ENCODE measurements at places on chromosomes 2 and 18.

- no peak for DNase-seq
These were observed 48.8 kb upstream of the TMEFF2 start for GRCh38 chr2:192243488-192243887.

DNA sequence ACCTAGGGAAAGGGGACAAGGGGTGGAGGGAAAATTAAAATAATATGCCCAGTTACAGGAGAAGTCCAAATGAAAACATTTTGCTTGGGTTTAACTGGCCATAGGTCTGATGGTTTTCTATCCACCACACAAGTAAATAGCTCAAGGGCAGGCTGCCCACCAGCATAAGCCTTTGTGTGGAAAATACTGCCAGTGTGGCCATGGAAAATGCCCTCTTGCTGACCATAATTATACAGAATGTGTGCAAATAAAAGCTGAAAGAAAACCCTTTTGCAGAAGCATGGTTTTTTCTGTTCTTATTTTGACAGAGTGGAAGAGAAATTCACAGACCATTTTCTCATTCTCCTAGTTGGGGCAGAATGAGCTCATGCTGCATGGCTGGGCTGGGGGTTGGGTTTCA is 111.3 kb upstream of the SIX2 start:
- no peak for DNase-seq

- DNase-seq: no peak
These were observed 431 bp upstream of the CNRIP1 start for GRCh38 chr2:68320118-68320641.

DNA sequence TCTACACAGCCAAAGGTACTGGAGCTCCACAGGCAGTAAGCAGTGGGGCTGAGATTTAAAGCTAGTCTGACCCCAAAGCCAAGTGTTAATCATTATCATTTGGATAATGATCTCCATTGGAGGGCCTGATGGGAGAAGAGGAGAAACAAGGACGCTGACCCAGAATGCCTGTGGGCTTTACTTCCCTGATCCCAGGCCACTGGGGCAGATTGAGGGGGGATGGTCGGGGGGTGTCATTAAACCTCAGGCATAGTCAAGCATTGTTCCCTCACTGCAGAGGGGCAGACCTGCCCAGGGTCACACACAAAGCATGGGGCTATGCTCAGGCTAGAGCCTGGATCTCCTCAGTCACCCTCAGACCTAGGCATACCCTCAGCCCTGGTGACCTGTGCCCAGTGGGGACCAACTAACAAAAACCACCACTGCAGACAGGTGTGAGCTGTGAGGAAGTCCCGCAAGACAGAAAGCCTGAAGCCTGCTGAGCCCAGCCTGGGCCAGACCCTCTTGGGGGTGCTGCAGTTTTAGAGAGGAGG is 53.4 kb downstream of the SDC1 start:
- no peak for DNase-seq

DNA sequence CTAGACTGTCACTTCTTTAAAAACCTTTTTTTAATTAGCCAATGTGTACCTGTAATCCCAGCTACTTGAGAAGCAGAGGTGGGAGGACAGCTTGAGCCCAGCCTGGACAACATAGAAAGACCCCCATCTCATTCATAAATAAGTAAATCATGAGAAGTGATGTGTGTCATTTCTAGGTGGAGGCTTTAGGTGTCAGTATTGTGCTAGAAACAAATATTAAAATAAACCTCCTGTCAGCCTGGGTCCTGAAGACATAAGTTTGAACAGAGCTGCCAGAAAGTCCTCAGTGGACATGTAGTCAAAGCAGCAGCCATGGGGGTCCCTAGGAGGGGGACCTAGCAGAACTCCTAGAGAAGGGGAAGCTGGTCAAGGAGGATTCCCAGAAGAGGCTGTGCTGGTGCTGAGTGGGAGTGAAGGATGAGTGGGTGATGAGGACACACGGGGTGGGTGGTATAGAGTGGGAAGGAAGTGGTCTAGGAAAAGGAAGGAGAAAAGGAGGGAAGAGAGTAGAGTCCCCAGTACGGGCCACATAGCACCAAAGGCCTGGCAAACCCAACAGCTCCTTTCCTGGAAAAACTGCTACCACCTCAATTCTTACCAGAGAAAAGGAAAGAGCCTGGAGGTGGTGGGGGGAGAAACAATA is 316.6 kb upstream of the NCKAP5 start:
- no peak for DNase-seq

- DNase-seq: no peak
These were observed 81.6 kb upstream of the CTDP1 start for GRCh38 chr18:79597831-79598632.

DNA sequence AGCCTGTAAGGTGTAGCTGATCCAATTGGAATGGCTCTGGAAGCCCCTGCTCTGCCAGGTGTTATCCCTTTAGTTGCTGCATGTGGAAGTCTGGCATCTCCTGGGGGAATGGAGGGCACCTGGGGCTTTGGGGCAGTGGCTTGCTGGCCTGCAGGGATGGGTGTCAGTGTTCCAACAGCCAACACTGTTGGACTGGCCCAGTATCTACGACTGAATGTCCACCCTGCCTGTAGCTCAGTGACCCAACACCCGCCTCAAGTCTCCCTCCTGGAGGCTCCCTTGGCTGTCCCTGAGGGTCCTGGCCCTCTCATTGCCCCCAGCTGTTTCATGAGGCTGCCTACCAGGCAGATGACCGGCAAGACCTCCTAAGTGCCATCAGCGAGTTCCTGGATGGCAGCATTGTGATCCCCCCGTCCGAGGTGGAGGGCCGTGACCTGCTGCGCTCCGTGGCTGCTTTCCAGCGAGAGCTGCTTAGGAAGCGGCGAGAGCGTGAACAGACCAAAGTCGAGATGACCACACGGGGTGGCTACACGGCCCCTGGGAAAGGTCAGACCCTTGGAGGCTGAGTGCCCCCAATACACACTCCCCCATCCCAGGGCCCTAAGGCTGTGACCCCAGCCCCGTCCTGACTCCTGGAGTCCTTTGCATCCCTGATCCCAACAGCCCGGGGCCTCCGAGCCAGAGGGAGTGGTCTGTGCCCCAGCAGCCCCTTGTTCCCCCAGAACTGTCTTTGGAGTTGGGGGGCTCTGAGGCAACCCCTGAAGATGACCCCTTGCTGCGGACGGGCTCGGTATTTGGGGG is 7.7 kb downstream of the SLC4A3 start:
- no peak for DNase-seq

- DNase-seq: no peak
These were observed 127.2 kb upstream of the SP5 start for GRCh38 chr2:170587922-170588321.

GRCh38 chr2:241692448-241692847 is 5.8 kb upstream of the DTYMK start:
- DNase-seq: no peak

GRCh38 chr2:135066710-135067109 is 14.6 kb downstream of the RAB3GAP1 start:
- no peak for DNase-seq

DNA sequence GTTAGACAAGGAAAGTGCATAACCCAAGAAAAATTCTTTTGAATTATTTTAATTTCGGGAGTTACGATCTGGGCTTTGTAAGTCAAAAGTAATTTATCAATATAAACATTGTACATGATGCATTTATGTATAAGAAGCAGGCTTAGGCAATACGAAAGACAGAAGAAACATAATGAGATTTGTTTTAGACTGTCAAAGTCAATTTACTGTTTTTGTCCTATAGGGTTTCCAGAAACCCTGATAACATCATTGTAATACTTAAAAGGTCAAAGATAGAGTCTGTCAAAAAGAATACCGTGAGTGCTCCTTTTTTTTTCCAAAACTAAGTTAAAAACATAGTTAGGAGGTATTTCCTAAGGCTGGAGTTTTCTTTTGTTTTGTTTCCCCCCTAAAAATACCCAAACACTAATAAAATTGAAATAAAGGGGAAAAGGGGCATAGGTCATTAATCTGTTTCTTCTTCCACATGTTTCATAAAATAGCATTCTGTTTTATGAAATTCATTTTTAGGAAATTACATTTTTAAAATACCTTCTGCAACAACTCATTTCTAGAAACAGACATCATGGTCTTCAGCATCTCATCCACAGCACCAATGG is 16.1 kb downstream of the C1D start:
- no peak for DNase-seq

GRCh38 chr2:42663828-42664227 is 95.4 kb downstream of the MTA3 start:
- DNase-seq: no peak

DNA sequence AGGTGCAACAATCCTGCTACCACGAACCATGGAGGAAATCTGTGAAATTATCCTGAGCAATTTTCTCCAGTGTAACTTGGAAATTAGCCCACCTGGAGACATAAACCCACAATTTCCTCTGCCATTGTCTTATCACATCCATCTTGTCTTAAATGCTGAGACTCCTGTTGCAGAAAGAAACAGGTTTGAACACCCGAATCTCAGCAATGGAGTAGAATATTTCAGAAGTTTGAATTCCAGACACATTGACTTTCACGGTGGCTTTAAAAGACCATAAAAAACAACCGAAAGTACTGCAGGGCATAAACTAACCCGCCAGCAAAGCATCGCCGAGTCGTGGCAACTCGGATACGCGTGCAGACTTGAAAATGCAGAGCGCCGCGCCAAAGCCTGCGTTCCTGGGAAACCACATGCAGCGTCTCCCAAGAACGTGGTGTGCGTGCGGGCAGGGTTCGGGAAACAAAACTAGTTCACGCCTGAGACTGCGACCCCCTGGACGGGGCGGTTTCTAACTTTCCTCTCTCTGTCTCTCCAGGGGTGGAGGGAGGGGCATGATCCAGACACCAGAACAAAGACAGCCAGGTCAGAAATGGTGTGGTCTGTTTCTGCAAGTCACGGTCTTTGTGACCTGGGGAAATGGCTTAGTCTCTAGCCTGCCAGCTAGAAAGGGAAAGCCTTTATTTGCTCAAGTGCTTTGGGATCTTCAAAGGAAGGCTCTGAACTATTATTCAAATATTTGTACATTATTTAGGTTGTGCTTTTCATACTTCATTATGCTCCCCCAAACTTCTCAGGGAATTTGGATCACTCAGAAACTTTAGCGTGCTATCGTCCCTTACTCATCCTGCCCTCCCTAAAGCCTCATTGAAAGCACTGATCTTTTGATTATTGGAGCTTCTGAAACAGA is 26.9 kb upstream of the KCTD1 start:
- DNase-seq: peak; percentile 17

- no peak for DNase-seq
These were observed 479 bp downstream of the RNMT start for GRCh38 chr18:13726972-13727331.
